ENCODE measurements at places on chromosomes 1 and 21.

GRCh38 chr1:55585402-55585792, 370.2 kb upstream of the USP24 start:
- no peak for DNase-seq

GRCh38 chr1:205248793-205249601, 21.3 kb downstream of the TMCC2 start:
- DNase-seq, result no peak

- DNase-seq, result no peak
These were observed 152.9 kb downstream of the ACTL8 start for GRCh38 chr1:17907999-17908398.

GRCh38 chr1:14615549-14616218, 17.2 kb downstream of the KAZN start:
- no peak for DNase-seq

GRCh38 chr1:111448482-111448917, 556 bp downstream of the WDR77 start:
- DNase-seq, result peak; percentile 22

- no peak for DNase-seq
These were observed 71.1 kb upstream of the AKT3 start for GRCh38 chr1:243921111-243921510.

GRCh38 chr1:79875187-79875586, 868.7 kb upstream of the ADGRL4 start:
- no peak for DNase-seq

GRCh38 chr21:34271189-34271851, 92.5 kb upstream of the KCNE2 start:
- DNase-seq, result no peak

GRCh38 chr21:39051588-39051949, 131.7 kb downstream of the PSMG1 start:
- no peak for DNase-seq

- no peak for DNase-seq
These were observed 993.8 kb upstream of the NCAM2 start for GRCh38 chr21:20004367-20004766.

DNA sequence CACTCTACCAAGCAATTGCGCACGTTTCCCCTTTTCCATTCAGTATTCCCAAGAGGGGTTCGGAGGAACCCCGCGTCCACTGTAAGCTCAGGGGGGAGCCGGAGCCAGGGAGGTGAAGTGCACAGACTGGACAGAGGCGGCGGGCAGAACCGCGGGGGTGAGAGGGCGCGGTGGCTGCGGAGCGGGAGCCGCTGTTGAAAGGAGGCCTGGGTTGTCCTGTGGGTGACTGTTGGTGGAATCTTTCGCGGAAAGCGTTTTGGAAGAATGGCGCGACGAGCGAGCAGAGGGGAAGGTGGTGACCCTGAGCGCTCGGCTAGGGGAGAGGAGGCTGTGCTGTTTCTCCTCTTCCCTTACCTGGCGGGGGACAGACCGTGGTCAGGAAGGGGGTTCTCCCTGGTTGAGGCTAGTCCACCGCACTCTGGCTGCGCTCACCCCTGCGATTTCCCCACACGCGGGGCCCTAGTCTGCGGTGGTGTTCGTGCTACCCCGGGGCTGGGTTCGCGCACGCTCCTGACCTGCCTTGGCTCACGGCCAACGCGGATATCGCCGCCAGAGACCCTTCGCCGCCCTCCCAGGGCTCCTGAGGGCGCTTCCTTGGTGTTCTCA, 92.8 kb downstream of the PRKAB2 start:
- no peak for DNase-seq

DNA sequence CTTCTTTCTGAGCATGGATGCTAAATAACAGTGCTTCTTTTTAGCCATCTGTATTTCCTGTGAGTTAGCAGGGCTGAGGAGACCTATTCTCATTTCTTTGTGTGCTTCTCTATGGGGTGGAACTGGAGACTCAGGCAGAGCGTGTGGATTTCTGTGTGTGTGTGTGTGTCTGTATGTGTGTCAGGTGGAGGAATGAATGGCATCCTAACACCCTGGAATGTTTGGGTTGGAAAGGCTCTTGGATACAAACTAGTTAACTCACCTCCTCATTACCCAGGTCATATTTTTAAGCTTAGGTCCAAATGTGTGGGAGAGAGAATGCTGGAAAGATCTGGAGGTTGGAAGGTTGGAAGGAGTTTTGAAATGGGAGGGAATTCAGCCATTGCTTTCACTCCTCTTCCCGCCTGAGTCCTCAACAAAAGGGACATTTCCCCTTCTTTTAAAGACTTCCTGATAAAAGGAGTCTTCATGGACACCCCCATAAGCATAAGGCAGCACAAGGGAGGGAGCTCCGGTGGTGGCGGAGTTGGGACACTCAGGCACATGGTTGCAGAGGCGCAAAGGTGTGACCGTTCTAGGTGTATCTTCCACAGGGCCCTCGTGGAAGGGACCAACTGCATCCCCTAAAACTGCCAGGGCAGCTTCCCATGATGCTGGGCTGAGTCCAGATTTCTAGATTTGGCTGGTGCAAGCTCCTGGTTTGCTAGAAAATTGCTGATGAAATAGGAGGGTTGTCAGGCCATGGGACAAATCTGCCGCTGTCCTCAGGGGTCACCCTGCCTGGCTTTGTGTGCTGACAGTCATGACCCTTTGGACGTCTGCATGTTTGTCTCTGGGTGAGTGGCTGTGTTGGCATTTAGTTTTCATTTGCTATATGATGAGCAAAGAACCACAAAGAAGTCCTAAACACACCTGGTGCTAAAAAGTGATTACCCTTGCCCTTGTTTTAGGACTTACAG, 37.6 kb downstream of the MTARC1 start:
- DNase-seq, result no peak

GRCh38 chr1:116546354-116546977, 24.4 kb downstream of the CD58 start:
- no peak for DNase-seq

- no peak for DNase-seq
These were observed 73.5 kb downstream of the ST6GALNAC5 start for GRCh38 chr1:76940571-76941335.

GRCh38 chr1:171110621-171111326, 20.1 kb downstream of the FMO3 start:
- DNase-seq, result no peak

GRCh38 chr21:39251326-39251725, 62.1 kb downstream of the BRWD1 start:
- no peak for DNase-seq

DNA sequence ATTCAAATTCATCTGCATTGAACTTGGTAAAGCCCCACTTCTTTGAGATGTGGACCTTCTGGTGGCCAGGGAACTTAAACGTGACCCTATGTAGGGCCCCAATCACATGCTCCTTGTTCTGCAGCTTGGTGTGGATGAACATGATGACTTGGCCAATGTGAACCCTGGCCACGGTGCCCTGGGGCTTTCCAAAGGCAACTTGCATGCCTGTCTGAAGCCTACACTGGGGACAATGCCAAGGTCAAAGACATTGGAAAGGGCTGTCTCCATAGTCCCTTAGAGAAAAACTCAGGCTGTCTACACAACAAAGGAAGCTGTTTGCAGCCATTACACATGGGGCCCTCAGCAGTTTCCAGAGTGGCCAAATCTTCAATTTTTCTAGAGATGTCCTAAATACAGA, 8.9 kb upstream of the VPS13D start:
- DNase-seq, result no peak

DNA sequence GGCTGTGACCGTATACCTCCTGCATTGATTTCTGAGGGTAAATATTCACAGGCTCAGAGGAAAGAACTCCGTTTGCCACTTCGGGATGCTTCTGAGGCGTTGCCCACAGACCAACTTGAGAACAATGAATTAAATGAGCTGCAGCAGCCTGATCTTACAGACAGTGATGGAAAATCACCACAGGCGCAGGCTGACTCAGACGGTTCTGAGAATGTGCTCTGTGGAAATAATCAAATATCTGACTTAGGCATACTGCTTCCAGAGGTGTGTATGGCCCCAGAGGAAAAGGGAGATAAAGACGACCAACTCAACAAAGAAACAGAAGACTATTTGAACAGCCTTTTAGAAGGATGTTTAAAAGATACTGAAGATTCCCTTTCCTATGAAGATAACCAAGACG, 76.7 kb upstream of the SCCPDH start:
- DNase-seq, result no peak

DNA sequence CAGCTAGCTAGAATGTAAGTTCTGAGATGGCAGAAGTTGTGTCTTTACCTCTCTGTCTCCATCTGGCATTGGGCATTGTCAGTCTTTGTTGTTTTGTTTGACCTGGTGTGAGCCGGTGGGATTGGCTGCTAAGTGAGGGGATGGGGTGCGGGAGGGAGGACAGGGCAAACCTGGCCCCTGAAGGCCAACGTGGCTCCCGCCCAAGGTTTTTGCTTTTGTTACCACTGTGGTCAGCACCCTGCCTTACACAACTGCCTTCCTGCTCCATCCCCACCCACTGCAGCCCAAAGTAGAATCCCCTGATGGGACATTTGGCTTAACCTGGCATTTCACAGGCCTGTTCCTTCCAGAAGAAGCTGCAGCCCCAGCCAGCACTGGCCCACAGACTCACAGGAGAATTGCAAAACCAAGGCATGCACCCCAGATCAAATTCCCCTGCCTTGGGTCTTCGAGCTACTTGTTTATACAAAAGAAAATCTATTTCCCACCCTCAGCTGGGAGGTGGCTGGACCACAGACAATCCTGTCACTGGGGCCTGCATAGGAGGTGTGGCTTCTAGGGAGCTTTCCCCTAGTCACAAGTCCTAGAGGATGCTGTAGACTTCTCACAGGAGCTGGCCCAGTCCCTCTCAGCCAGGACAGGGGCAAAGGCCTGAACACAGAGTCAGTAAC, 147.5 kb downstream of the TRABD2B start:
- no peak for DNase-seq

DNA sequence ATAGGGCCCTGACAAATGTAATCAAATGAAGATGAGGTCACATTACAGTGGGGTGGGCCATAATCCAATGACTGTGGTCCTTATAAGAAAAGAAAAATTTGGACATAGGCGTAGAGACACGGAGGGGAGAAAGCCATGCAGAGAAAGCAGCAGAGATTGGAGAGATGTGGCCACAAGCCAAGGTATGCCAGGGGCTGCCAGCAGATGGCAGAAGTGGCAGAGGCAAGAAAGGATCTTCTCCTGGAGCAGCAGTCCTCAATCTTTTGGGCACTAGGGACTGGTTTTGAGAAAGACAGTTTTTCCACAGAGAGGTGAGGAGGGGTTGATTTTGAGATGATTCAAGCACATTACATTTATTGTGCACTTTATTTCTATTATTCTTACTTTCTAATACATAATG, 355.1 kb downstream of the NPHP4 start:
- no peak for DNase-seq

GRCh38 chr1:52216907-52217458, 75.1 kb downstream of the ZFYVE9 start:
- DNase-seq, result no peak

DNA sequence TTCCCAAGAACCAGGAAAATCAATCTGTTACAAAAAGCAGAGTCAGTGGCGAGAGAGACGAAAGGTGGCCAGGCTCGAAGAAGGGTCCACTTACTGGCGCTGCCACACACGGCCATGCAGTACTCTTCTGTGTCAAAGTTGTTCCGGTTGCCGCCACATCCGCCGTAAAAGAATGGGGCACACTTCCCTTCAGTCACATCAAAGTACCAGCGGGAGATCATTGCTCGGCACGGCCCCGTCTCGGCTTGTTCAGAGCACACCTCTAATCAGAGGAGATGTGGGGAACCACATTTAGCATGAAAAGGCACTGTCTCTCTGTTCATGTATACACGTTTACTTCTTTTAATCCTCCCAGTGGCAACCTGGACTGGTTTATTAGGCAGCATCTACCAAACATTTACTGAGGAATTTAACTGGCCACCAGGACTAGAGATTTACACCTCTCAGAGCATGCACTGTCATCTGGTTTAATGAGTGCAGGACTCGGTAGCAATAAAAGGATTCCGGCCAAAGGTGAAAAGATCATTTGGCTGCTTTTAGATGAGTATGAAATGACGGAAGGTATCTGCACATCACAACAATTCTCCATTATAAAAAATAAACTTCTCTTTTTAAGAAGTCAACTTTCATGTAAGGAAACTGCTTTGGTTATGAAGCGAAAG, 170.5 kb downstream of the APP start:
- no peak for DNase-seq

DNA sequence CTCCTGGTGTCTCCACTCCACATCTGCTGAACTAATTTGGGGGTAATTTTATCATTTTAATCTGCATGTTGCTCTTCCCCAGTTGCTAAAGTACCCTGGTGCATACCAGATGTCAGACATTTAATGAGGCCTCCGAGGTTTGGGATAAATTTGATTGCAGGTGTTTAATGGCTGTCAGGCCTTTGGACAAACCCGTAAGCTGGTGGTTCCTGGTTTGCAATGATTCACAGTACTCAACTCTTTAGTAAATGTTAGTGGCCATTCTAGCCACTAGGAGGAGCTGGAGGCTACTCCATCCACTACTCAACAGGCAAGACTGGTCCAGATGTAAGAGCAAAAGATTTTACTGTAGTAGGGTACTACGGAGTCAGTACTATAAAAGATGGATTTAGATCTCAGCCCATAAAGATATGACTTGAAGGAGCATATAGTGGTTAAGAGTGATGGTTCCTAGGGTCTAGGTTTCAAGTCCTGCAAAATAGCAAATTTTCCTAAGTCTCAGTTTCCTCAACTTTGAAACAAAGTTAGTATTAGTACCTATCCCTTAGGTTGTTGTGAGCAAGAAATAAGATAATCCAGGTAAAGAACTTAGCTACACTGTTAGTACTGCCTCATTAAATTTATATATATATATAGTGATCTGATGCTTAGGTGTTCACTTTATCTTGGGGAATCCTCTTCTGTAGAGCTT, 132.8 kb downstream of the SNX7 start:
- peak; percentile 37 for DNase-seq

DNA sequence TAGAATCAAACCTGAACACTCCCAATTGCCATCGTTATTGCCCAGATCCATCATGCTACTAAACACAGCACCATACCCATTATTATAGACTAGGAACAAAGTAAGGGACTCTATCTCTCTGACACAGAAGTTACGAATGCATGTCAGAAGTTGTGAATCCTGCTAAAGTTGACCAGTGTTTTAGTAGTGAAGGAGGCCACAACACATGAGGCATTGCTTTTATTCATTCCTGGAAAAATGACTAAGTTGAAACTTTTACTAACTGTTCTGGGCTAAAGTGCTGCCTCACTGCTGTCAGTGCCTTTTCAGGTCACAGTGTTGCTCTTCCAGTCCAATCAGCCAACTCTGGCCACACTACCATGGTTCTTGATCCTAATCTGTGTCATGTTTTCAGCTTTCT, 911.1 kb downstream of the TTLL7 start:
- no peak for DNase-seq

GRCh38 chr1:179142889-179143299, 61.0 kb downstream of the TOR3A start:
- no peak for DNase-seq

- DNase-seq, result no peak
These were observed 79.9 kb upstream of the LYST start for GRCh38 chr1:235946571-235946981.

DNA sequence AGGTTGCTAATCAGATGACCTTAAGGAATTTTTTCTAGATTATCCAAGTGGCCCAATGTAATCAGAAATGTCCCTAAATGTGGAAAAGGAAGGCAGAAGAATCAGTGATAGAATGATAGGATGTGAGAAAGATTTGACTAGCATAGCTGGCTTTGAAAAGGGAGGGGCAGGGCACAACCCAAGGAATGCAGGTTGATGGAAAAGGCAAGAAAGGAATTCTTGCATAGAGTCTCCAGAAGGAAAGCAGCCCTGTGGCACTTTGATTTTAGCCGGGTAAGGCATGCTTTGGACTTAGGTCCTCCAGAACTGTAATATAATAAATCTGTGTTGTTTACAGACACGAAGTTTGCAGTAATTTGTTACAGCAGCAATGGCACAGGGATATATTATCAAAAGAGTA, 375.7 kb upstream of the B3GALT2 start:
- no peak for DNase-seq

Data from stimulated activated CD4-positive, alpha-beta T cell treated with anti-CD3 and anti-CD28 coated beads, Interleukin-1b, Interleukin-23, amount 100 ng/mL, for 4 hours (primary cell).